ENCODE measurements at places on chromosomes 11 and 22. TPM values are rescaled to one million over a fixed set of nuclear protein-coding genes. Genes with fewer than 3 reads are reported as not detected.

- no peaks in the 10 kb centered on the region for H3K36me3 ChIP-seq
- no peak overlapping the region for H3K27ac ChIP-seq
- H3K4me3 ChIP-seq: no peak overlapping the region
- no peak for DNase-seq
Measured at GRCh38 chr22:29704528-29705285, 15.1 kb upstream of the CABP7 start.

- peaks cover 21% of the 10 kb centered on the region for H3K4me1 ChIP-seq
- H3K27me3 ChIP-seq: no peaks in the 10 kb centered on the region
- no peak overlapping the region for H3K27ac ChIP-seq
Measured at GRCh38 chr11:44976576-44976975, 25.9 kb upstream of the TP53I11 start.

GRCh38 chr11:66883016-66883965 is 26.4 kb downstream of the LRFN4 start:
- H3K36me3 ChIP-seq: no peaks in the 10 kb centered on the region
- peak; percentile 67 for DNase-seq
- H3K27me3 ChIP-seq: no peaks in the 10 kb centered on the region
- no peak overlapping the region for H3K4me3 ChIP-seq

DNA sequence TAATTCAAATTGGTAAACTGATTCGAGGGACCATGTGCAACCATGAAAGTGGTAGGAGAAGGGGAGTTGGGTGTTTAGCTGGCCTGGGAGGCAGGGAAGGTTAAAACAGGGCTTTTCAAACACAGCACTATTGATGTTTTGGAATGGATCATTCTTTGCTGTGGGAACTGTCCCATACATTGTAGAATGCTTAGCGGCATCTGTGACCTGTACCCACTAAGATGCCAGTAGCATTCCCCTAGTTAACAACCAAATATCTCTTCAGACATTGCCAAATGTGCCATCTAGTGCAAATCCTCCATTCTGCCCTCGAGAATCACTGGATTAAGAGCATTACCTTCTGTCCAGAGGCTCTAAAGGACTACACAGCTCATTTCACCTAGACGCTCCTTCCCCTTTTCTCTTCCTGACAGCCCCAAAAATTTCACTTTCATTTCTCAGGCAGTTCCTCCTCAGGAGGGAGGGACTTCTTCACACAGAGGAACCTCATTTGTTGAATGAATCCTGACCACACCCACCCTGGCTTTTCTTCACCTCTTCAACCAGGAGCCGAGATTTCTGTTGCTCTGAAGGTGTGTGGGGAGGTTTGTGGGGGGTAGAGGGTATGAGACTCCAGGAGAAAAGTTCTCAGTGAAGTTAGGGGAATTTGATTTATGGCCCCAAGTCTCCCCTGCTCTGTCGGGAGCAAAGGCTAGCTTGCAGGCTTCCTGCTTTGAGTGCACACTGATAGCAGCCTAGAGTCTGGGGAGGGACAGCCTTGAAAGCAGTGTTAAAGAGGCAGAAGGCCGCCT is at the start of gene TRIM34:
TSS of gene TRIM34 (plus strand) at position 513 of the 791 bp plus-strand sequence. CDS start 7,331 bp downstream, outside the sequence.
- no peaks in the 10 kb centered on the region for H3K36me3 ChIP-seq
- peak within 1 kb of the TSS; percentile 44 for H3K4me3 ChIP-seq
- H3K27me3 ChIP-seq: no peaks in the 10 kb centered on the region
- peaks cover 24% of the 10 kb centered on the region for H3K4me1 ChIP-seq

DNA sequence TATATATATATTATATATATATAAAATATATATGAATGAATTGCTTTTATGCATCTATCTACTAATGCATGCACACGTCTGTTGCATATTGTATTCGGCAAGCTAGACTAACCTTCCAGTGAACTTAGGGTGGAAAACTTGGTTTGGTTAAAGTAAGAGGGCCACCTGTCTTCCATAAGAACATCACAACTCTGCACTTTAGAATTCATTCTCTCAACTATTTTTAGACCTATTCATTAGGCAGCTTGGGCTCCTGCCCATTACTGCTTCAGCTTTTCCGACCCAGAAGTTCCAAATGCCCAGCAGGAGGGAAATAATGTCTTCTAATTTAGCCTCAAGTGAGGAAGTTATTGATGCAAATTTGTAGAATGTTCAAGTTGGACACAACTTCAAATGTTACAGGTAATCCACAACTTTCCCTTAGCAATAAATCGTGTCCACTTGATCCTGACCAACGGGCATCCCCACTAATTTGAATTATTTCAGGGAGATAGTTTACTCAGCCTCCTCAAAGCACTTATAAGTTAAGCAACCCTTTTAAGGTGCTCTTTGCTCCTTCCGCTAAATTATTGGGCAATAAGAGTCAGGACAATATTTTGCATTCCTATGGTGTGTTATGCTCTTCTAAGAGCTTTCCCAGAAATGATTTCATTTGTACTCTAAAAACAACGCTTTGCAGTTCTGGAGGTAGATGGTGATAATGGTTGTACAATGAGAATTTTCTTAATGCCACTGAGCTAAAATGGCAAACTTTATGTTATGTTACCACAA is 132.3 kb downstream of the OPCML start:
- H3K4me1 ChIP-seq: no peaks in the 10 kb centered on the region
- no peak overlapping the region for H3K27ac ChIP-seq
- no peaks in the 10 kb centered on the region for H3K36me3 ChIP-seq
- H3K4me3 ChIP-seq: no peak overlapping the region
- H3K27me3 ChIP-seq: no peaks in the 10 kb centered on the region
- DNase-seq: no peak

- no peak for DNase-seq
- no peaks in the 10 kb centered on the region for H3K36me3 ChIP-seq
- H3K27ac ChIP-seq: no peak overlapping the region
- peaks cover 7% of the 10 kb centered on the region for H3K4me1 ChIP-seq
Measured at GRCh38 chr11:134045799-134046635, 22.9 kb upstream of the JAM3 start.

DNA sequence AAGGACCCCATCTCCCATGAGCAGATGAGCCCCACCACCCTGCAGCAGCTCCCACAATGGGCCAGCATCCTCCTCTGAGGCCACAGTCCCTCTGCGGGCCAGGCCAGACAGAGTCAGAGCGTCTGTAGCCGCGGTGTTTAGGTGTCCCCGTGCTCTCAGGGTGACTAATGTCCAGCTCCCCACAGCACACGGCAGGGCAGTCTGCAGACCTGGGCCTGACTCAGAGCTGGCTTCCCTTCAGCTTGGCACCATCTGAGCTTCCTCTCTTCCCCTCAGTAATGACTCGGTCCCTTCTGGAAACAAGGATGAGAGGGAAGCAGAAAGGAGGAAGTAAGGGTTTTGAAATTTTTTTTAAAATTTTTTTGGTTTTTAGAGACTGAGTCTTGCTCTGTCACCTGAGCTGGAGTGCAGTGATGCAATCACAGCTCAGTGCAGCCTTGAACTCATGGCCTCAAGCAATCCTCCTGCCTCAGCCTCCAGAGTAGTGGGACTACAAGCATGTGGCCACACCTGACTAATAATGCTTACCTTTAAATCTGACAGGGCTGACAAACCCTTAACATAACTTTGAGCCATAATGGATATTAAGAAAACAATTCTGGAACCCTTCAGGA is 28.5 kb downstream of the LRRC74B start:
- H3K27ac ChIP-seq: no peak overlapping the region
- no peak for DNase-seq
- H3K36me3 ChIP-seq: no peaks in the 10 kb centered on the region
- H3K4me1 ChIP-seq: no peaks in the 10 kb centered on the region
- no peaks in the 10 kb centered on the region for H3K27me3 ChIP-seq

DNA sequence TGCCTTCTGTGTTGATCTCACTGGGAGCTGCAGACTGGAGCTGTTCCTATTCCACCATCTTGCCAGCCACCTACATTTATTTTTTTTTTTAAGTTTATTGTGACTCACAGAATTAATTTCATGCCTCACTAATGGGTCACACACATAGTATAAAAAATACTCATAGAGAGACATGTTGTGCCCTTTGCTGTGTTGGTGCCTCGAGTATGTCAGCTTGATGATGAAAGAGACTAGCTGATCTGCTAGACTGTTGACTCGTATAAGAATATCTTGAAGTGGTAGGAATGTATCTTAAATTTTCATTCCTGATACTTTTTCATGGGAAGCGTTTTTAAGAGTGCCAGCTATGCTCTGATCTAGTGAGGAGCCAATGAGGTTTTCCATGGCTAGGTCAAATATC is 28.6 kb upstream of the AMPD3 start:
- H3K4me1 ChIP-seq: no peaks in the 10 kb centered on the region
- no peaks in the 10 kb centered on the region for H3K36me3 ChIP-seq
- no peak overlapping the region for H3K4me3 ChIP-seq
- no peak overlapping the region for H3K27ac ChIP-seq
- peaks cover 4% of the 10 kb centered on the region for H3K27me3 ChIP-seq
- DNase-seq: no peak

DNA sequence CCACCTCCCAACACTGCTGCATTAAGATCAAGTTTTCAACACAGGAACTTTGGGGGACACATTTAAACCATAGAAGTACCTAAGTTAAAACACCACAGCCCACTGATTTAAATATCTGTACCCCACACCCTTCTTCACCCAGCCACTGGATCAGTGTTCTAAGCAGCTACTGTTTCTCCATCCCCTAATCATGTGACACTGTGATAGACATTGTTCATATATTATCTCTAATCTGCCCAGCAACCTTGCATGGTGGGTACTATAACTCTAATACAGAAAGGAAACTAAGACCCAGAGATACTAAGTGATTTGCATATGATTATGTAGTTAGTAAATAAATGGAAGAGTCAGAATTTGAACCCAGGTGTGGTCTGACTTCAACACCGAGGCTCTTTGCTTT is 70.5 kb upstream of the NNMT start:
- H3K4me3 ChIP-seq: no peak overlapping the region
- no peaks in the 10 kb centered on the region for H3K36me3 ChIP-seq
- no peaks in the 10 kb centered on the region for H3K4me1 ChIP-seq
- no peak overlapping the region for H3K27ac ChIP-seq
- no peaks in the 10 kb centered on the region for H3K27me3 ChIP-seq

Gene MUC15
- not detected for total RNA-seq

Gene VPREB1
- total RNA-seq: not detected

Gene SAA4
- not detected for total RNA-seq

Gene RNF215
- 16.7 TPM for total RNA-seq

Gene SCGB1C1
- total RNA-seq: not detected

Measured in B cell (primary cell).